ENCODE measurements at places on chromosomes 3 and 15.

DNA sequence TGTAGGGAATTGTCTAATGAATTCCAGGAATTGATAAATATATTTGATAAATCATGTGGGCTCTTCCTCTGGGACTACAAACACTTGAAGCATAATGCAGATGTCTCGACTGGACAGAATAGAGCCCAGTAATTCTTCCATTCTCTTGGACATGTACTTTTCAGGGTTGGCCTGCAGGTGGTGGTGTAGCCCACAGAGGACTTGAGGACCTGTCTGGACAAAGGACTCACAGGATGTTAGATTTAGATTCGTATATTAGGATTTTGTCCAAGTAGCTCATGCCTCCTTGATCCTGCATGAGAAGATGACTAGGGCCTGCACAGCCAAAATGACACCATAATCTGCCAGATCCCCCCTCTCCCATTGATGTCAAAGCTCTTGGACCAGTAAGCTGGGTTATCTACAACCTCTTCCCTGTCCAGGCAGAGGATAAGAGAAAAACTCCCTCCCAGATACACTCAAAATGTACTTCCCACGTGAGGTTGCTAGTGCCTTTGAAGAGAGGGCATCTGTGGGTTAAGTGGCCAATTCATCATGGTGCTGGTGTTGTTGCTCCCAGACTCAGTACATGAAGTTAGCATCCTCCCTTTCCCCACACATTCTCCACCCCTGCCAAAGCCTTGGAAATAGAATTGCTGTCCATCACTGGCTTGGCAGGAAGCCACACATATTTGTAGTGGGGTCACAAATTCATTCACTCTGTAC is 88.6 kb upstream of the ZNF280D start:
- peak; percentile 1 for DNase-seq

GRCh38 chr3:158565076-158565475 is 5.9 kb upstream of the MLF1 start:
- DNase-seq: no peak

GRCh38 chr3:151328298-151328995 is 902 bp downstream of the P2RY13 start:
- DNase-seq: no peak

- DNase-seq: no peak
Measured at GRCh38 chr3:26381411-26381810, 241.2 kb upstream of the LRRC3B start.

DNA sequence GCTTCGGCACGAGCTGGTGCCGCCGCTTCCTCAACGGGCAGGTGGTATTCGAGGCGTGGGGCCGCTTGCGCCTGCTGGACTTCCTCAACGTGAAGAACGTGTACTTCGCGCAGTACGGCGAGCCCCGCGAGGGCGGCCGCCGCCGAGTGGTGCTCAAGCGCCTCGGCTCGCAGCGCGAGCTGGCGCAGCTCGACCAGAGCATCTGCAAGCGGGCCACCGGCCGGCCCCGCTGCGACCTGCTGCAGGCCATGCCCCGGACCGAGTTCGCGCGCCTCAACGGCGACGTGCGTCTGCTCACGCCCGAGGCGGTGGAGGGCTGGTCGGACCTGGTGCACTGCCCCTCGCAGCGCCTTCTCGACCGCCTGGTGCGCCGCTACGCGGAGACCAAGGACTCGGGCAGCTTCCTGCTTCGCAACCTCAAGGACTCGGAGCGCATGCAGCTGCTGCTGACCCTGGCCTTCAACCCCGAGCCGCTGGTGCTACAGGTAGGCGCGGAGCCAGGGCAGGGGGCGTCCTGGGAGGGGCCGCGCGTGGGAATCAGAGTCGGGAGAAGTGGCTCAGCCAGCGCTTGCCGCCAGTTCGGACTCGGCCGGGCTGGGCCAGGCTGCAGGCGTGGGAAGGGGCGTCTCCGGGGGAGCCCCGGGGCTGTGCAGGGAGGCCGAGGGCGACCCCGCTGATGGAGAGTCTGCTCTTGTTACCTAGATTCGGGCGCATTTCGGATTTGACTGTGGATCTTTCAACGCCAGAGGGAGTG is 1.1 kb downstream of the DIPK2A start:
- peak; percentile 49 for DNase-seq

- DNase-seq: no peak
Measured at GRCh38 chr3:13479332-13479581, 849 bp upstream of the HDAC11 start.

DNA sequence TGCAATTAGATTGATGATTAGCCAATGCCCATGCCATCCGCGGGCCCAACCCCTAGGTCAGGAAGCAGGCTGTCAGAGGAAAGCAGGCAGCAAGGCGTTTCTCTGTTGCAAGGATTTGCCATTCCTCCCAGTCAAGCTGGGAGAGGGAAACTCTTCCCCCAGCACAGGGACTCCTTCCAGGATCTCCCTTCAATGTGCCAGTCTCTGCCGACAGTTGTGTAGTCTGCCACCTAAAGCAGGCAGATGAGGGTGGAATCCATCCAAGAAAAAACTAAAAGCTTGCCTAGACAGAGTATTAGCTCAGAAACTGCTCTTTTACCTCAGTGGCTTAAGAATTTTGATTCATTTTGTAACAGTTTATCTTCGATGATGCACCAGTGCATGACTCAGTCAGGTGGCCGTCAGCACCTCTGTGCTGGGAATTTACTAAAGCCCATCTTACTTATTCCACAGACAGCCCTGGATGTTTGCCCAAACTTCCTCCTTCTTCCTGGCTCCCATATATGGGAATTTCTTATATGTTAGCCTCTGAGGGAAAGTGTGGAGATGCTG is 501.5 kb upstream of the THBS1 start:
- no peak for DNase-seq

DNA sequence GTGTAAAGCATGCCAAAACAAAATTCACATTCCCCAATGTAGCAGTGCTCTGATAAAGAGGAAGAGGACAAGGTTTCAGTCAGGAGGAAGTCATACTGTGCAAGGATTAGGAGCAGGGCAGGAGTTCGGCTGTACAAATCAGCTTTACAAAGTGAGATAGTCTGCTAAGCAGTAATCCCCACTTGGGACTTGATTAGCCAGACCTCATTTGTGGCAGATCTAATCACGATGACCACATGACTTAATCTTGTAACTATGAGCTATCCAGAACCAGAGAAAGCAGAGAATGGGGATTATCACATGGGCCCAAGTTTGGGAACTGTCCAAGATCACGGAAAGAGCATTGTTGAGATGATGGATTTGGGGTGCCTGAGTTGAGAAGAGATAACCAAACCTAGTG is 7.8 kb downstream of the DCBLD2 start:
- no peak for DNase-seq

GRCh38 chr3:10986592-10986991 is 6.0 kb upstream of the SLC6A1 start:
- DNase-seq: no peak

GRCh38 chr15:101393172-101393571 is 96.3 kb downstream of the PCSK6 start:
- no peak for DNase-seq
